Body of pancreas (tissue), 4 donors: ENCODE measurements at places on chromosomes 16 and 17. TPM values are rescaled to one million over a fixed set of nuclear protein-coding genes. Genes with fewer than 3 reads are reported as not detected.

CCDC200 gene
- total RNA-seq: not detected

SLFN12 gene
- total RNA-seq: 6.0 TPM

- H3K36me3 ChIP-seq: no peaks in the 10 kb centered on the region
- H3K4me1 ChIP-seq: peaks cover 33% of the 10 kb centered on the region
Observed at GRCh38 chr17:49566668-49567071, 9.0 kb upstream of the NXPH3 start.

- peak; percentile 60 for DNase-seq
- no peaks in the 10 kb centered on the region for H3K27me3 ChIP-seq
- H3K27ac ChIP-seq: peak overlapping the region; percentile 39
Observed at GRCh38 chr16:53207810-53208752, 153.3 kb downstream of the CHD9 start.

DNA sequence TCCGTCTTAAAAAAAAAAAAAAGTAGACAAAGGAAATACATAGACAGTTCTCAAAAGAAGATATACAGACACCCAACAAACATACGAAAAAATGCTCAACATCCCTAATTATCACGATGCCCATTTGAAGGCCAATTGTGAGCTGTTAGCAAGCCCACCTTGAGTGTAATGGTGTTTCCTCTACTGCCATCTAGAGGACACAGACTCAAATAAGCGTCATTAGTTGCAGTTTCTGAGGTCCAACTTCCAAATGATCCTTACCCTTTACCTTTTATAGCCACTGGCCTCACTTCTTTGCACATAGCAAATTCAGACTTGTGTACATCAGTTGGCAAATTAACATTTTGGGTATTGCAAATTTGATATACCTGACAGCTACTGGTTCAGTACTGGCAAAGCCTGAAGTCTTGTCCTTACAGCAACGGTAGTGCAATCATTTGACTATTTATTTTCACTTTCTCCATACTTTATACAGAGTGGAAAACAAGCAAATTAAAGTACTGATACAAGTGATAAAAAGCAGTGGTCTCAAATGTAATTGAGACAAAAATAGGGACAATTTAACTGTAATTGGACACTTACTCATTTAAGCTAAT, 536.3 kb upstream of the EEF2KMT start:
- H3K4me1 ChIP-seq: no peaks in the 10 kb centered on the region
- DNase-seq: no peak
- H3K4me3 ChIP-seq: no peak overlapping the region
